ENCODE measurements at places on chromosomes 4 and X.

DNA sequence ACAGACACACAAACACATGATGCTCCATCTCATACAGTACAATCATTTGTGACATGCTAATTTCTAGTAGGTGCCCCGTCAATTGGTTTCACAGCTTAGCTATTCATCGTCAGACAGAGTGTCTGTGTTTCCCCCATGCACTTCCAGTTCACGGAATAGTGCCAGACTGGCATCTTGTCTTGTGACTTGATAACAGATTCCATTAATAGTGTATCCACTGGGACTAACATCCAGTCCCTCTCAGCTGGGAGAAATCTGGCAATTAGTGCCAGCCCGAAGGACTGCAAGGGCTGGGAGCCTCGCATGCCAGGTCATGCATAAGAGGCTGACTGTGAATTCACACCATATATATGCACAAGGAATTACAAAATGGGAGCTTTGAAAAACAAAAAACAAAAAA, 20.2 kb upstream of the GATB start:
- DNase-seq = no peak

GRCh38 chrX:66050140-66050569, 10.3 kb upstream of the VSIG4 start:
- no peak for DNase-seq

GRCh38 chr4:168248176-168248710, 70.3 kb downstream of the DDX60 start:
- DNase-seq = no peak

DNA sequence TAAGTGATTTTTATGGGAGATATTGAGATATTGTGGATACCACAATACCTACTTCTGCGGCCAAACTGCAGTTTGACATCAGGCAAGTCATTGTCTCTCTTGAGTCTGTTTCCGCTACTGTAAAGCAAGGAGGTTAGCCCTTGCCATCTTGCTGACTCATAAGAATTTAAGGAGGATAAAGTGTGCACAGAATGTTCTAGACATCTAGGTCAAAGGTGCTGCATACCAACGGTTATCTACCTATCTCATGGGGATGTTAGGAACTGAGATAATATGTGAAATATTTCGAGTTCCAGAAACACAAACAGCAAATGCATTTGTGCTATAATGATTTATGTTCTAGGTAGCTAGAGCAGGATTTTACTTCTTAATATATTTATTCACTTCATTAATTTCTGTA, 211.5 kb upstream of the NR3C2 start:
- no peak for DNase-seq

DNA sequence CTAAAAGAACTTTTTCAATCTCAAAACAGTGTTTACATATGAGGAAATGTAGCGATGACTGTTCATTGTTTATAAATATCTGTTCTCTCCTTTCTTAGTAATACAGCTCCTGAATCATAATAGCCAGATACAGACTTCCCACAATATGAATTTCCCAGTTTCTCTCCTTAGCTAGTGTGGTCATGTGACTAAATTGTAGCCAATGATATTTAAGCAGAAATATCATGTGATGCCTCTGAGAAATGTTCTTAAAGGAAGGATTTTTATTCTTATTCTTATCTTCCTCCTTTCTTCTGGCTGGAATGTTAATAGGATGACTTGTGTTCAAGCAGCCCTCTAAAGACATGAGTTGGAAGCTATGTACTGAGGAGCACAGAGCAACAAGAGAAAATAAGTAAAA, 383.7 kb upstream of the ATOH1 start:
- DNase-seq = no peak

- DNase-seq = no peak
Observed at GRCh38 chrX:96376266-96376665, 308.4 kb upstream of the DIAPH2 start.

DNA sequence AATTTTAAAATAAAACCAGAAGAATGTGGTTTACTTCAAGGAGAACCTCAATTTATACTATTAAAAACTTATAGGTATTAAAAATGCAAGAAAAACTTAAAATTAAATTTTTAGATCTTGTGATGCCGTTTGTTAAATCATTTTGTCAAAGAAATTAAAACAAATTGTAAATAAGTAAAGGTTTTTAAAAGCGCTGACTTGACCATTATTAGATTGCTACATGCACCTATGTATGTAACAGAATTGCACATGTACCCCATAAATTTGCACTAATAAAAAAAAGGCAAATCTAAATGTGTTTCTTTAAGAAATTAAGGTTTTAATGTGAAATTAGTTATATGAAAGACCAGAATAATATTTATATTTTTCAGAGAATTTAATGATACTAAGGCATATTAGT, 156.1 kb downstream of the LARP7 start:
- no peak for DNase-seq

GRCh38 chrX:9857575-9858474, 71.6 kb downstream of the SHROOM2 start:
- DNase-seq = no peak

- peak; percentile 80 for DNase-seq
Observed at GRCh38 chr4:129246910-129247461, 151.0 kb downstream of the C4orf33 start.

- no peak for DNase-seq
Observed at GRCh38 chr4:8616831-8617230, 24.3 kb downstream of the CPZ start.

DNA sequence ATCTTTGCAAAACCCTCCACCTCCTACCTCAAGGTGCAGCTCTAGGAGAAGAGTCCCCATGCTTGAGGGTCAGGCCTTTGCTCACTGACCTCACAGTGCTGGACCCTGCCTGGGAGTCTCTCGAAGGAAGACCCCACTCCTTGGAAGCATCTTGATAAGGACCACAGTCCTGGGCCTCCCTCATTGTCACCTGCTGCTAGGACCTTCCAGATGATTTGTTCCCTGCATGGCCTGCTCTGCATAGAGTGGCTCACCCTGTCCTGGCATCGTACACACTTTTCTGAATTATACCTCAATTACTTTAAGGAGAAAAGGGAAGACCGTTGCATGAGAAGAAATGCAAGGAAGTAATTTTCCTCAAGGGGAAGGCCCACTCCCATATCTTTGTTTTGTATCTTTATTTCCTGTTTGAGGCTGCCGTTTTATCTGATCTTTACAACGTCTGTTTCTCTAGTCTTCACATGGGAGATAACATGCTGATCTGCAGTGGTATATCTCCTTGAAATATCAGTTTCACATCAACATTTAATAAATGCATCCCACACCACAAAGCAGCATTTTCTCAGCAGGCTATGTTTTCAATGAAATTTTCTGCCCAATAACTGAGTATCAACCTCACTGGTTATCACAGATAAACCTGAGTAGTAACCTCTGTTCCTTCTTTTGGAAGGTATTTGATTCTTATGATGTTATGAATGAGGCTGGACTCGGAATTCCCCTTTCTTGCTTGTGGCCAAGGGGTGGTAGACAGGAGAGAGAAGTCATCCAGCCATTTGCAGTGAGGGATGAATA, 15.0 kb upstream of the AKAP17A start:
- no peak for DNase-seq

Measured in NCI-H187 treated with DMSO at 0.1 percent for 48 hours (cell line).